H1 (cell line): ENCODE measurements at places on chromosomes 1 and 21.

DNA sequence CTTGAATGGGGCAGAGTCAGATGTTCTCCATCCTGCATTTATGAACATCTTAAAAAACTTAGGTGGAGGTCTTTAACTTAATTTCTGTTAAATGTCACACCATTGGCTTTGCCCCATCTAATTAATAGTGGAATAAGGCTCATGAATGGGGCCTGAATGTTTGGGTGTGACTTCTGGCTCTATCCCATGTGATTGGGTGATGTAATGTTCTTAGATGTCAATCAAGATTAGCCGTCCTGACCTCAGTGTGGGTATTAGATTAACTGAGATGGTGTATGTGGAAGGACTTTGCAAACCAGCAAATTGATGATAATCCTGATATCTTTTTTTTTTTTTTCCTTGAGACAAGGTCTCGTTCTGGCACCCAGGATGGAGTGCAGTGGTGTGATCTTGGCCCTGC lies 38.1 kb downstream of the C1orf21 start:
- no peak for DNase-seq

DNA sequence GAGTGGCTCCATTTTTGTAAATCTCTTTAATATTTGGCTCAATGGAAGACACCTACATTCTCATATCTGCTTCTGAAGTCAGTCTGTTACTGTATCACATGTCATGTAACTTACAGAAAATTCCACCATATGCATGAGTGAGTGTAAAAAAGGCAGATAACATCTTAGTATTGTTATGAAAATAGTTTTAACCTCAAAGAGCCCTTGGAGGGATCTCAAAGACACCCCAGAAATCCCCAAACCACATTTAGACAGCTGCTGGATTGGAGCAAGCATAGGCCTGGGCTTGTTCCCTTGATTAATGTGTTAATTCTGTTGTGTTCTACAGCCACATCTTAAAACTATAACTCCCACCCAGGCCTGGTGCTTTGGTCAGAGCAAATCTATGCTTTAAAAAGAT lies 16.9 kb downstream of the MACO1 start:
- no peak for DNase-seq

DNA sequence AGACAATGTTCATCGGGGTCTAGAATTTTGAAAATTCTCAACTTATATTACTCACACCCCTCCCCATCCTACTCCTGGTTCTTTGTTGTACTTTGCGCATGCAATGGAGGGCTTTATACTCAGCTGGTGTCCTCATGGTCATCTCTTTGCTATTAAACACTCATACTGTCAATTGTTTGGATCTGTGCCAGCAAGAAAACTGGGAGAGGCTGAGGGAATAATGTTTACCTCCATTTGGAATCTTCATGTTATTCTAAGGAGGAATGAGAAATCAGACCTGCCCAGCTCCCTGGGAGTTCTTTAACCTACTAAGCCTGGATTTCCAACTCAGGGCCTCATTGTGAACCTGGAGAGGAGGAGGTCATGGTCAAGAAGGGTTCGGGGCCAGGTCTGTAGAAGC lies 143.9 kb upstream of the DNAH14 start:
- DNase-seq, result no peak

- no peak for DNase-seq
Measured at GRCh38 chr1:54153535-54154439, 987 bp upstream of the CDCP2 start.

DNA sequence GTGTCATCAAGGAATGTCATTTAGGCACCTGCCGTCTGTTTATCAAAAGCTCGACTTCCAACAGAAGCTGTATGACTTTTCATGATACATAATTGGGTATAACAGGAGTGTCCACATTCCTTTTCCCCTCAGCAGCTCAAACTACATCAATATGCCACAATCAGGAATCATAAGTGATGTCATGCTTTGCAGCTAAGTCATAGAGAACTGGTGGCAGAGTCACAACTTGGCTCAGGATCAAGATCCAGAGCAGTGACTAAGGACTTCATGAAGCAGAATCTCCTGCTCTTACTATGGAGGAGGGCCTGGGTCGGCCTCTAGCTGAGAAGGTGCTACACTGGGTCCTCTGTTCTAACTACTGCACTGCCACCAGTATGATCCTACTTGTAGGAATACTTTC lies 36.5 kb upstream of the AGBL4 start:
- no peak for DNase-seq

GRCh38 chr1:150798525-150798924 lies 9.5 kb downstream of the CTSK start:
- no peak for DNase-seq

- DNase-seq, result no peak
Measured at GRCh38 chr1:228207851-228208821, at the start of gene OBSCN. OBSCN (plus strand) TSS chr1:228208044; CDS start chr1:228211784, 3,740 bp downstream.

- DNase-seq, result no peak
Measured at GRCh38 chr1:91809317-91809716, 76.6 kb downstream of the TGFBR3 start.

DNA sequence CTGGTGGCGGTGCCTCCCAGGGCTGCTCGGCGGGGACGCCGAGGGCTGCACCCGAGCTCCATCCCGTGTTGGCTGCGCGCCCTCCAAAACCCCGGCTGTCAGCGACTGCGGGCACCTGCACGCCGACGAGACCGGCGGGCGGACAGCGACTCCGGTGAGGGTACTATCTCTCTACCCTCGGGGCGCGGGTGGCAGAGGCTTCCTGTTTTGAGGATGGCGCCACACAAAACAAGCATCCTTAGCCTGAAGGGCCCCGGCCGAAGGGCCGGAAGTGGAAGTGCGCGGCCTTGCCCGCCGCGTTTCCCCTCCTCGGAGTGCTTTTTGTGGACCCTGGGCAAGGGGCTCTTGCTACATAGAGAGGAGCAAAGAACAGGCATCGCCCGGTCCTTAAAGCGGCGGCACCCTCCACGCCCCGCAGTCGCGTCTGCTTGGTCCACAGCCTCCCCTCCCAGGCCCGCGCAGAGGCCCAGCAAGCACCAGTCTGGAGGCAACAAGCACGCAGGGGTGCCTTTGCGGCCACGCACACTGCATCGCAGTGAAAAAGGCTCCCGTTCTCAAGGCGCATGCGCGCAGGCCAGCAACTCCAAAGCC lies 561 bp upstream of the COQ8A start:
- no peak for DNase-seq

DNA sequence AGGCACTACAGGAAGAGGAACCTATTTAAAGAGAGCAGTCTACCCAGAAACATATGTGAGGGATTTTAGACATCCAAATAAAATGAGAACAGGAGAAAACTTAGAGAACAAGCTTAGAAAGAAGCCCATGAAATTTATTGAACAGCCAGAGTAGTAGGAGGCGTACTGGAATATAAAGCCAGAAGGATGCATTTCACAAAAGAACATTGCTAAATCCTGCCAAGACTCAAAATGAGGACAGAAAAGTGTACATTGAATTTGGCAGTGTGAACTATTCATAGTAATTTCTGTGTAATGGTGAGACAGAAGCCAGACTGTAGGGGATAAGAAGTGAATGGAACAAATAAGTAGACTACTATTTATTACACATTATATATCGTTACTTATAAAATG lies 22.5 kb downstream of the CEPT1 start:
- DNase-seq, result no peak

DNA sequence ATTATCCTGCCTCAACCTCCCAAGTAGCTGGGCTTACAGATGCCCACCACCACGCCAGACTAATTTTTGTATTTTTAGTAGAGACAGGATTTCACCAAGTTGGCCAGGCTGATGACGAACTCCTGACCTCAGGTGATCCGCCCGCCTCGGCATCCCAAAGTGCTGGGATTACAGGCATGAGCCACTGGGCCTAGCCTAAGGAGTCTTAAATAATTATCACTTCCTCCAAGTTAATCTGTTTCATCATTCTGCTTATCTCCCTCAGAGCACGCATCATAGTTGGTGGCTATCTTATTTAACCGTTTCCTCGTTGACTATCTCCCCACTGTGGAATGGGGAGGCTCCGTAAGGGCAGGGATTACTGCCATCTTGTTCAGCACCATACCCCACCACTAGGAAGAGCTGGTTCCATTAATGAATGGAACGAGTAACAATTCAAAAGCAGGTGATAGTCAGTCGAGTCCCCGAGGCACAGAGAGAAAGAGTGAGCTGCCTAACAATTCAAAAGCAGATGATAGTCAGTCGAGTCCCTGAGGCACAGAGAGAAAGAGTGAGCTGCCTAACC lies 52.7 kb downstream of the GLUL start:
- no peak for DNase-seq

DNA sequence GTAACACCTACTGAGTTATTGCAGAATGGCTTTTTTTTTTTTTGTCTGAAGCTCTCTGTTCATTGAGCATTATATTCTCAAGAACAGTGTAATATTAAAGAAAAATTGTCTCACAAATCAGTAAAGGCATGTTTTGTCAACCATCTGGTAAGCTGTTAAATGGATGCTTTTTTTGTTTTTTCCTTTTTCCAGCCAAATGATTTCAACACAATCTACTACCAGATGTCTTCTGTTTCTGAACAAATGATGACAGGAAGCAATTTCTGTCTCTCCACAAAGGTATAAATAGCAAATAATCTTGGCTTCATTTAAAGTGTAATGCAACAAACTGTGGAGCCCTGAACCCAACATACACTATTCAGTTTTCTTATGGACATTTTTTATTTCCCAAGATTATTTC lies 78.6 kb upstream of the RGS2 start:
- DNase-seq, result no peak

GRCh38 chr1:9957726-9958125 lies 14.5 kb downstream of the NMNAT1 start:
- no peak for DNase-seq

DNA sequence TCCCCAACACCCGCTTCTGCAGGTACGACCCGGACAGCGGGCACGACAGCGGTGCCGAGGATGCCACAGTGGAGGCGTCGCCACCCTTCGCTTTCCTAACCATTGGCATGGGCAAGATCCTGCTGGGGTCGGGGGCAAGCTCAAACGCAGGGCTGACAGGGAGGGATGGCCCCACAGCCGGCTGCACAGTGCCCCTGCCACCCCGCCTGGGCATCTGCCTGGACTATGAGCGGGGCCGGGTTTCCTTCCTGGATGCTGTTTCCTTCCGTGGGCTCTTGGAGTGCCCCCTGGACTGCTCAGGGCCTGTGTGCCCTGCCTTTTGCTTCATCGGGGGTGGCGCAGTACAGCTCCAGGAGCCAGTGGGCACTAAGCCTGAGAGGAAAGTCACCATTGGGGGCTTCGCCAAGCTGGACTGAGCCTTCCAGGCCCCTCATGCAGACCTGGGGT lies 10.1 kb downstream of the TRIM46 start:
- DNase-seq, result no peak

- no peak for DNase-seq
Measured at GRCh38 chr1:51697166-51697565, 80.3 kb downstream of the OSBPL9 start.

GRCh38 chr1:154492115-154492514 lies 9.9 kb upstream of the TDRD10 start:
- no peak for DNase-seq

GRCh38 chr1:31822766-31823165 lies 6.9 kb upstream of the SPOCD1 start:
- DNase-seq, result no peak

DNA sequence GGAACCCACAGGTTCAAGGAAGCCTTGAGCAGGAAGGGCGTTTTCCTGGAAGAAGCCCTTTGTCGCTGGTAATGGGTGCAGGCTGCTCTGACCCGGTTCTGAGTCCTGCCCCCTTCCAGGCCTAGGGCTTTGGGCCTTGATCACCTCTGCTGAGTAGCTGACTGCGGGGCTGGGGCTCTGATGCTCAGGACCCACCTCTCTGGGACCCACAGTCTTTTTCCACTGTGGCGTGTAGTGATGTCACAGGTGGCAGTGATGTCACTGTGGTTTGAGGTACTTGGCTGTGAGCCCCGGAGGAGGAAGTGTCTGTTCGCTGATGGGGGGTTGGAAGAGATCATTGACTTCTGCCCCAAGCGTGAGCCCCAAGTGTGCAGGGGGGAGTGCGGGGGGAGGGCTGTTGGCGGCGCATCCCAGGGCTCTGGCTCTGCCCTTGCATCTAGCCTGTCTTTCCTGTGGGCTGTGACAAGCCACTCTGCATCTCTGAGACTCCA lies 6.9 kb downstream of the TNFRSF1B start:
- DNase-seq, result no peak

- DNase-seq, result no peak
Measured at GRCh38 chr1:27018316-27018715, 5.7 kb upstream of the TENT5B start.

DNA sequence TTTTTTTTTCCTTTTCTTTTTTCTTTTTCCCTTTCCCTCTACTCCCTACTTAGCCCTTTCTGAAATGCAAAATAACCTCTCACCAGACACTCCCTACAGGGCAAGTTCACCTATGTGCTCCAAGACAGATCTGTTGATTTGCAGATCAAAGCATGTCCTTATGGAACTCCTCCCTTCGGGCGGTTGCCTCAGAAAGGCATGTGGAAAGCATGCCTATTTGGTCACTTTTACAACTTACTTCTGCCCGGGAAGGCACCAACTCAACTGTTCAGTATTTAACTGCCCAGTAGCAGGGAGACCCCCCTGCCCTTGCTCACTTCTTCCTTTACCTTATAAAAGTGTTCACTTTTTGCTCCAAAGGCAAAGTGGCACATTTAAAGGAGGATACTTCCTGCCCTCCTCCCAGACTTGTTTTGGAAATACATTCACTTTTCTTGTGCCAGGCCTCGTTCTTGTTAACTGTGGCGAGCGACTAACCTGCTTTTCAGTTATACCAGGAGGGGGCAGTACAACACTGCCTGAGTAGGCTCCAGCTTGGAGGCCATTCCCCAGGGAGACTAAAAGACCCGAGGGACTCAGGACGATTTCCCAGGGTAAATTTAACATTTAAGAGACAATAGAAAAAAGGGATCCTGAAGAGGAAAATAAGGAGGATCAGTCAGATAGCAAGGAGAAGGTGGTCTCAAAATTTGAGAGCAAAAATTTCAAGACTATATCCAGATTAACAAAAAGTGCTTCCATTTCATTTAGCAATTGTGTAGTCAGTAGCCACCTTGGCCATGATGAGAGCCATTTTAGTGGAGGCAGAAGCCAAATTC lies 12.3 kb upstream of the SLAMF7 start:
- DNase-seq, result peak; percentile 68

- DNase-seq, result no peak
Measured at GRCh38 chr1:199279067-199279466, 640.2 kb downstream of the PTPRC start.

DNA sequence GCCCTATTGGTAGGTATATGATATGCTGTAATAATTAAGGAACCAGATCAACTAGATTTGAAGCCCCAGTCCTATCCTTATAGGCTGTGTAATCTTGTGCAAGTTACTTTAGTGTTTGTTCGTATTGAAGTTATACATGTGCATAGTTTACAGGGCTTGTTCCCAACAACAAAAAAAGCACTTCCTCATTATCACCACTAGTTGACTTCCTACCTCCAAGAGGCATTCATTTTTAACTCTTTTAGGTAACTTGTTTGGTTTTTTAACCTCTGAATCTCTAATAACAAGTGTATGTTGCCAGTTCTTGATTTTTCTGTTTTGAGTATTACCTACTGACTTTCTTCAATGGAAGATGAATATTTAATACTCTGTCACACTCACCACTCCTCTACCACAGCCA lies 71.9 kb downstream of the ST3GAL3 start:
- DNase-seq, result no peak

- DNase-seq, result no peak
Measured at GRCh38 chr1:183450093-183450492, 22.2 kb upstream of the SMG7 start.

GRCh38 chr1:41391834-41392527 lies 30.7 kb downstream of the FOXO6 start:
- DNase-seq, result no peak
